ENCODE measurements at places on chromosomes 5 and 9. TPM values are rescaled to one million over a fixed set of nuclear protein-coding genes. Genes with fewer than 3 reads are reported as not detected.

Gene GPR150
- not detected for total RNA-seq

Gene ADAMTSL1
- 1.5 TPM for total RNA-seq

Gene HK3
- 1.4 TPM for total RNA-seq

GRCh38 chr9:126618190-126618584 is 4.5 kb downstream of the LMX1B start:
- ATAC-seq = no peak

DNA sequence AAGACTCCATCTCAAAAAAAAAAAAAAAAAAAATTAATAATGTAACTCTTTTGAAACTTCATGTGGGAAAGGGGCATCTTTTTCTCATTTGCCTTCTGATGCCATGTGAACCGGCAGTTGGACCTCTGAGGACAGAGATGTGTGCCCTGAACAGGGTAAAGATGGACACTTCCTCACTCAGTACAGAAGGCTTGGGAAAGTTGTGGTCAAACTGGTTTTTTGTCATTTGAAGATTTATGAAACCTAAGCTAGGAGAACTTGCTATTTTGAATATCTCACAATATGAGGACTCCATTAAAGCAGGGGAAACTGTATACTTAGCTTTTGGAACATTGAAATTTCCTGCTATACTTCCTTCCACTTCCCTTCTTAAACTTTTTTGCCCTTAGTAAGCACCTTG is 147.5 kb upstream of the ALDH1B1 start:
- peak; percentile 39 for ATAC-seq

- ATAC-seq = peak; percentile 93
Measured at GRCh38 chr5:116766470-116766947, 191.9 kb upstream of the SEMA6A start.

GRCh38 chr9:123438821-123439220 is 82.8 kb downstream of the CRB2 start:
- no peak for ATAC-seq
